Kidney (tissue), 22 donors: ENCODE measurements at places on chromosomes 3 and 15.
A peak's percentile ranks its signal among the peaks of the same experiment; 100 is the strongest.

DNA sequence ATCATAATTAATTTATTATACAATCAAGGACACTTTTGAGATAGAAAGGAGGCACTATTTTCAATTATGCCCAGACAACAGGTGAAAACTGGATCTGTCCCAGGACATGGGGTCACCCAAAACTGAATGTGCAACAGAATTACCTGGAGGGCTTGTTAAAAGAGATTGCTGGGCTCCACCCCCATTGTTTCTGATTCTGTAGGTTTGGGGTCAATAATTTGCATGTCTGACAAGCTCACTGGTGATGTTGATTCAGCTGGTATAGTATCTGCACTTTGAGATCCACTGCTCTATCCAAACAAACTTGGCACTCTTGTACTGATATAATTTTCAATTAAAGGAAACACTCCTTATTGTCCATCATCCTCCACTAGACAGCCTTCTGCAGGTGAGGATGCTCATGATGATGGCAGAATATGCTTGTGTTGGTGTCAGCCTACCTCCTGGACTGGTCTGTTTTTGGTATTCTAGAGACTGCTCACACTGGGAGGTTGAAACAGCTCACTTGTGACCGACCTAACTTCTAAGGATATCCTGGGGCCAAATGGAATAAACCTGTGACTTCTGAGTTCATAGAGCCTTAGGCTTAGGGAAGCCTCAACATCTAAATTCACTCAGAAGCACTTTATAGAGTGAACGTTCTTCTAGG, 2.2 kb downstream of the P2RY14 start:
- no peak for DNase-seq

DNA sequence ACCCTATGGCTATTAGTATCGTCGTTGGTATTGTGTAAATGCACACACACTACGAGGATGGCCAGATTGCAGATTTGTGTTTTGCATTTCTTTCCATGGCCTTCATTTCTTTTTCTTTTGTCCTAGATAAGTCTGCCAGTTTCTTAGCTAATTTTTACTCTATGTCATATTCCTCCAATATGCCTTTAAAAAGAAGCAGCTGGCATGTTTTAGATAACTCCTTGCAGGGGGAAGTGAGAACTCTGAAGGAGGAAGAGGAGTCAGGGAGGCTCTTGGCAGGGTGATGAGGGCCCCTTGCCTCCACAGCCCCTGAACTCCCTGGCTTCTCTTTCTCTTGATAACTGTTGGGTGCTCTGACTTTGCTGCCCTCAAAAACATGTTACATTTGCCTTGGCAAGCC, 244.0 kb downstream of the GABRG3 start:
- no peak for DNase-seq

GRCh38 chr3:161274691-161275298, 53.7 kb downstream of the NMD3 start:
- DNase-seq: peak; percentile 59

GRCh38 chr3:66428733-66429132, 72.1 kb downstream of the LRIG1 start:
- peak; percentile 81 for DNase-seq

- no peak for DNase-seq
These were observed 36.7 kb upstream of the BDH1 start for GRCh38 chr3:197592361-197593045.

GRCh38 chr15:29863438-29863837, 41.2 kb upstream of the TJP1 start:
- no peak for DNase-seq

DNA sequence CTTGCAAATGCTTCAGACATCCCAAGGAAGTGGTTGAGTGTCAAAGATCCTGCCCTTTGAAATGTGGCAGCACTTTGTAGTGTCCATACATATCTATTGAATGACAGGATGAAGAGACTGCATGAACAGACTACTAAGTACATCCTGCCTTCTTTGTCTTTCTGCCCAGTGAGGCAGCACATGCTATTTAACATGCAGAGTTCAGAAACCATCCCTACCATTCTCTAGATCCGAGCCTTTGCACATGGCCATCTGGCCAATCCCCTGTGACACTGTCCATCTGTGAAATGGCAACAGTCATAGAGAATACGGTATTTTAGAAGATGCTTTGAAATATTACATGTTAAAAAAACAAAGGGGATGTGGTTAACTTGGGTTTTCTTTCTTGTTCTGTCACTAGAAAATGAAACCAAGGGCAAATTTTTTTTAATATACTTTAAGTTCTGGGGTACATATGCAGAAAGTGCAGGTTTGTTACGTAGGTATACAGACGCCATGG, 519.6 kb downstream of the NTRK3 start:
- no peak for DNase-seq

DNA sequence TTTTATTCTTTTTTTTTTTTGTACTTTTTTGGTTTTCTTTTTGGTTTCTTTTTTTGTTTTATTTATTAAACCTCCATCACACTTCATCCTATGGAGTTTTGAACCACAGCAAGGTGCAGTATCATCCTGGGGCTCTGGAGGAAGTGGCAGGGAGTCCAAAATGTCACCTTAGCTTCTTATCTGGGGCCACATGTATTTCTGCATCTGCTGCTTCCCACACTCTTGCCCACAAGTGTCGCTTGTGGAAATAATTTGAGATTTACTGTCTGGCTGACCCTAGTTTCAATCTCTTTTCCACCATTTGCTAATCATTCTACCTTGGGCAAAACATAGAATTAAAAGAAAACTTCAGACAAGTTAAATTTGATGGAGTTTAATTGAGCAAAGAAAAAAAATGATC, 6.4 kb downstream of the OPA1 start:
- DNase-seq: no peak

GRCh38 chr3:102398666-102399065, 36.1 kb upstream of the ZPLD1 start:
- no peak for DNase-seq

- DNase-seq: no peak
These were observed 67.8 kb upstream of the ITGA11 start for GRCh38 chr15:68499620-68500312.

DNA sequence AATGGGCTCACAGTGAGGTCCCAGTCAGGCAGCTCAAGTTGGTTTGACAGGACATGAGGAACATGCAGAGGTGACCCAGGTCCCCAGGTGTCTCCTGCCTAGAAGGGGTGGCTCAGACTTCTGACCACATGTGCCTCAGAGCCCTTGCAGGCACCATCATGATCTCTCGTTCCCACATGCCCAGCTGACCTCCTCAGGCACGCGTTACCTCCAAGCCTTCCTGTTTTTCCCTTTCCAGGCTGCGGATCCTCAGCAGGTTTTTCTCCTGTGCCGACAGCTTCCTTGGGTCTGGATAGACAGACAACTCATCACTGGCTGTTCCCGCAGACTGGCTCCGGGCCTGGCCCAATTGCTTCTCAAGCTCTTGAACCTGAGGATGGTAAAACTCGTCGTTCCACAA, 30.4 kb downstream of the CCDC13 start:
- DNase-seq: no peak

GRCh38 chr3:129576514-129577352, 29.7 kb downstream of the PLXND1 start:
- peak; percentile 88 for DNase-seq

DNA sequence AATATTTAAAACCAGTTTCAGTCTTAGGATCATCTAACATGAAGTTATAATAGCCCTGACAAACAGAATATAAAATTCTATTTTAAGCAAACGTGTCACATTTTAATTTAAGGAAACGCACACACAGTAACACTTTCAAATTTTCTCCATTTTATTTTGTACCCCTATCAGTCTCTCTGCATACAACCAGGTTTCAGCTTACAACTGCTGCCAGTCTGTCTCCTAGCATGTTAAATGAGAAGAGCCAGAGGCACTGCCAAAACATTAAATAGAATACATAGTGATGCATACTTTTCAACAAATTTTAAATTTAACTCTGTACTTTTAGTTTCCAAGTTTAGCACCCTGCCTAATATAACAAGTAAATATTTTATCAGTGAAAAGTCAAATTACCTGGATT, 60.8 kb downstream of the UACA start:
- DNase-seq: no peak

DNA sequence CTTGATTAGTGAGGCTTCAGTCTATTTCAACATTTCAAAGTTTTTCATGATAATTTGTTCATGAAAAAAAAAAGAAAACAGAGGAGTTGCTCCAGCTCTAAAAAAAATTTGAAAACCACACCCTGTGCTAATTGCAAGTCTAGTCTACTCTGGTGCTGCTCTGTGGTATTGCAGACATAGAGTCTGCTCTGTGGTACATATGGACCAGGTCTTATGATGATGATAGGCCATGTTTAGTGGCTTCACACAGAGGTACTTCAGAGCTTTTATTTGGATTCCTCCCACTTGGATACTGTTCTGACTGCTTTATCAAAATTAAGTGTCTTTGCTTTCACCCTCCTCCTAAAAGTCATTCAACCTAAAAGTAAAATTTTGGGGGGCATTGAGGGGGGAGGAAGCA, 160.8 kb downstream of the ALCAM start:
- no peak for DNase-seq

DNA sequence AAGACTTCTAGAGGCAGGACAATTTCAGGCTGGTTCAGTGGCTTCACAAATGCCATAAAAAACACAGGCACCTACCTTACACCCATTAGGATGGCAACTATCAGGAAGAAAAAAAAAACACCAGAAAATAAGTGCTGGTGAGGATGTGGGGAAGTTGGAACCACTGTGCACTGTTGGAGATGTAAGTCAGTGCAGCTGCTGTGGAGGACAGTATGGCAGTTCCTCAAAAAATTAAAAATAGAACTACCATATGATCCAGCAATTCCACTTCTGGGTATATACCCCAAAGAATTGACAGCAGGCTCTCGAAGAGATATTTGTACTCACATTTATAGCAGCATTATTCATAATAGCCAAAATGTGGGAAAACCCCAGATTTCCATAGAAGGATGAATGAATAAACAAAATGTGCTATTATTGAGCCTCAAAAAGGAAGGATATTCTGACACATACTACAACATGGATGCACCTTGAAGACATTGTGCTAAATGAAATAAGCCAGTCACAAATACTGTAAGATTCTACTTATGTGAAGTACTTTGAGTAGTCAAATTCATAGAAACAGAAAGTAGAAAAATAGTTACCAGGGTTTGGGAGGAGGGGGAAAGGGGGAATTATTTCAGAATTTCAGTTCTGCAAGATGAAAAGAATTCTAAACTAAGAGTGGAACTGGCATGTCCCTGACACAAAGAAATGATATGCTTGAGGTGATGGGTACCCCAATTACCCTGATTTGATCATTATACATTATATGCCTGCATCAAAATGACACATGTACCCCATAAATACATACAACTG, 40.9 kb downstream of the NR1D2 start:
- no peak for DNase-seq

DNA sequence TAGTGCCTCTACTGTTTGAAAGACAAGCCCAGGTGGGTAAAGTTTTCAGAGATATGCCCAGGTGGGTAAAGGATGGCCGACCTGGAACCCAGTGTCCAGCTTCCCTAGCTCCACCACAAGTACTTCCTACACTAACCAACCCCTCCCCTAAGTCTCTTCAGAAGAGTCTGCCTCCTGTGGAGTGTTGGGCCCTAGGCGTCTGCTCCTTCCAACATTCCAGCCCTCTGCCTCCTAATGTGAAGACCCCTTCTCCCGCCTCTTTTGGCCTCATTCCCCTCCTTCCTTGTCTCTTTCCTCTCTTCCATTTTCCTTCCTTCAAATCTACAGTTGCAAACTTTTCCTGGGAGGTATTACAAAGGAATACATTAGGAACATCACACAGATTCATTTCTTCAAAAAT, 38.6 kb downstream of the CNTN3 start:
- no peak for DNase-seq

- DNase-seq: no peak
These were observed 3.7 kb downstream of the CIB1 start for GRCh38 chr15:90230071-90230494.

GRCh38 chr3:142915636-142916035, 26.8 kb upstream of the PCOLCE2 start:
- DNase-seq: no peak

GRCh38 chr3:162719684-162720341, 1223.2 kb downstream of the OTOL1 start:
- DNase-seq: no peak

DNA sequence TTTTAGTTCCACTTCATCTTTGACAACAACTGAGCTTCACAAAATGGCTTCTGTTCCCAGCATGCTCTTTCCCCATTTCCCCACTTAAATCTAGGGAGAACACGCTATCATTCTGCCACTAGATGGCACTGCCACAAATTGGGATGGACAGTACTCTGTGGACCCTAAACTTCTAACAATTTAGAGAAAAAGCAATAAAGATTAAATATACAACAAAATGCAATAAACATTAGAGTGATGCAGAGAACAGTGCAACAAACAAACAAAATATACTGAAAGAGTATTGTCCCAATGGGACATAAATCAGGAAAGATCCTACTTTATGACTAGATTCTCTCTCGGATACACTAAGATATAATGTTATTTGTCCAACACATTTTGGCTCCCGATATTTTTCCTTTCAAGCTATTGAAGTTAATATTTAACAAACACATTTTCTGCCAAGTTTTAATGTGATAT, 169.7 kb upstream of the TMCO5A start:
- peak; percentile 45 for DNase-seq

GRCh38 chr3:157529085-157529484, 25.9 kb upstream of the VEPH1 start:
- DNase-seq: no peak

DNA sequence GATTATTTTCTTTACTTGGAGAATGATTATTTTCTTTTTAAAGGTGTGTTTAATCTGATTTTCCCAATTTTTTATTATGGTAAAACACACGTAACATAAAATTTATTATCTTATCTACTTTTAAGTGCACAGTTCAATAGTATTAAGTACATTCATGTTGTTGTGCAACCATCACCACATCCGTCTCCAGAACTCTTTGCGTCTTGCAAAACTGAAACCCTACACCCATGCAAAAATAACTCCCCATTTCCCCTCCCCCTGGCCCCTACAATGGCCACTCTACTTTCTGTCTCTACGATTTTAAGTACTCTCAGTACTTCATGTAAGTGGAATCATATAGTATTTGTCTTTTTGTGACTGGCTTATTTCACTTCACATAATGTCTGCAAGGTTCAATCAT, 230.7 kb downstream of the SATB1 start:
- DNase-seq: no peak

DNA sequence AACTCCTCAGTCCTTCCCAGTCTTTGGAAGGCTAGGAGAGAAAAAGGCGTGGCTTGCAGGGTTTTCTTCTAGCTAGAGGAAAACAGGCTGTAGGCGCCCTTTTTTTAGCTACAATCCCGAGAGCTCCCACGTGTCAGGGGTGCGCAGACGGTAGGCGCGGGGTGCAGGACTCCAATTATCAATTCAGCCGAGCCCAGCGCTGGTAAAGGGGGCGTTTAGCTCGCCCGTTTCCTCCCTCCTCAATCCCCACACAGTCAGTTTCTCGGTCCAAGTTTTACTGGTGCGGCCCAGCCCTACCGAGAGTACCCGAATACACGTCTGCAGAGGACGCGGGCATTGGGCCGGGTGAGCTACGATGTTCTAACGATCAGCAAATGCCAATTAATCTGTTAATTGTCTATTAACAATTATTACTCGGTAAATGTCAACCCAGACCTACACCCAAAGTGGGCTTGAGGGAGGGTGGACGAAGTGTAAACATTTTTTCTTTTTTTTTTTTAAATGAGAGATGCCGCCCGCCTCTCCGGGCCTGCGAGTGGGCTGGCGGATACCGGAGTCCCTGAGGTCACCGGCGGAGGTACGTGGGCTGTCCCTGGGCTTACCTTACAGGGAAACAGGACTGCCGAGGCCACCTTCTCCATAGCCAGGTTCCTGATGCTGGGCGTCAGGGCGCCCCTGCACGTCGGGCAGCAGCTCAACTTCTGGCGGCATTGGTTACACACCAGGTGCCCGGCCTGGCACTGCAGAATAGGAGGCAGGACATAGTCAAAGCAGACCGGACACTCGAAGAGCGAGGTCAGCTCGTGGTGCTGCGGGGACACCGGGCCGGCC, 923 bp downstream of the SIAH2 start:
- peak; percentile 75 for DNase-seq
